Activated CD4-positive, alpha-beta T cell treated with anti-CD3 and anti-CD28 coated beads for 24 hours (primary cell): ENCODE measurements at places on chromosomes 6 and 20.

DNA sequence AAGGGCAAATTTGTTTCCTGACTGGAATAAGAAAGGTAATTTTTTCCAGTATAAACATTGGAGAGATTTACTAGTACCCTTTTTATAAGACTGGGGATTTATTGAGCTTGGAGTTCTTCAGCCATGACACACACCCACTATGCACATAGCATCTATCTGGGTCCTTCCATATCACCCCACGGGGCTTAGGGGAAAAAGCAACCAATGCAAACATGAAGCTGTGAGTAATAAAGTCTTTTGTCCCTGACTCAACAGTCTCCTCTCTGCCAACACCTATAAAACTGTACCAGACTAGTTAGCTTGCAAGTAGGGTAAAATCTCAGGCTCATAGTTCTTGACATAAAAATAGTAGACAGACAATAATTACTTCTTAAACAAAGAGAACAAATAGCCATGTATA lies 23.4 kb downstream of the COL21A1 start:
- DNase-seq: no peak

DNA sequence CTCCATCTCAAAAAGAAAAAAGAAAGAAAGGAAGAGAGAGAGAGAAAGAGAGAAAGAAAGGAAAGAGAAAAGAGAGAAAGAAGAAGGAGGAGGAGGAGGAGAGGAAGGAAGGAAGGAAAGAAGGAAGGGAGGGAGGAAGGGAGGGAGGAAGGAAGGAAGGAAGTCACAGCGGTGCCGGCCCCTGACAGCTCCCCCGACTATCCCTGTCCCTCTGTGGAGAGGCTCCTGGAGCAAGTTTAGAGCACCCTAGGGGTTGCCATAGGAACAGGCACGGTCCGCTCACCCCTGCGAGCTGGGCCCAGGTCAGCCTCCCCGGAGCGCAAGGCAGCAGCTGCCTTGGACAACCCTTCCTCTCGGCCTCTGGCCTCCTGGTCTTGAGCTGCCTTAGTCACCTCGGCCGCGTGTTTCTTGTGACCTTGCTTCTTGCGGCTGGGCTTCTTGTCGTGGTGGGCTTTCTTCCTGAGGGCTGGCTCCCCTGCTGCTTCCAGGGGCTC lies 6.8 kb downstream of the BNIP5 start:
- no peak for DNase-seq

DNA sequence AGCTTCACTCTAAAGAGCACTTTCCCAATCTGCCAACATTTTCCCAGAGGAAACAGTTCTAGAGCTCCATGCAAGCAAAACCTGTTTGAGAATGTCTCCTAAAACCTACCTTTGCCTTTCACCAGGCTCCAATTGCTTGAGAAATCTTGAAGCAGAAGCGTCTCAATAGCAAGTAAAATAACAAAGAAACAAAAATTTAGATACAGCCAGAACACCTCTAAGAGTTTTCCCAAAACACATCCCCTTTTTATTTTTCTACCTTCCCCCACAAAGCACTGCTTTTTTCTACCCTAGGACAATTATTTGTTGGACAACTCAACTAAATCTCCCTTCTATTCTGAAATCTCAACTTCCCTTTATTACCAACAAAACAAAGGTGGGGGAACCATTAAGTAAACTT lies 3.6 kb downstream of the VGLL2 start:
- no peak for DNase-seq

- peak; percentile 27 for DNase-seq
Measured at GRCh38 chr6:2186516-2186915, 58.9 kb downstream of the GMDS start.

DNA sequence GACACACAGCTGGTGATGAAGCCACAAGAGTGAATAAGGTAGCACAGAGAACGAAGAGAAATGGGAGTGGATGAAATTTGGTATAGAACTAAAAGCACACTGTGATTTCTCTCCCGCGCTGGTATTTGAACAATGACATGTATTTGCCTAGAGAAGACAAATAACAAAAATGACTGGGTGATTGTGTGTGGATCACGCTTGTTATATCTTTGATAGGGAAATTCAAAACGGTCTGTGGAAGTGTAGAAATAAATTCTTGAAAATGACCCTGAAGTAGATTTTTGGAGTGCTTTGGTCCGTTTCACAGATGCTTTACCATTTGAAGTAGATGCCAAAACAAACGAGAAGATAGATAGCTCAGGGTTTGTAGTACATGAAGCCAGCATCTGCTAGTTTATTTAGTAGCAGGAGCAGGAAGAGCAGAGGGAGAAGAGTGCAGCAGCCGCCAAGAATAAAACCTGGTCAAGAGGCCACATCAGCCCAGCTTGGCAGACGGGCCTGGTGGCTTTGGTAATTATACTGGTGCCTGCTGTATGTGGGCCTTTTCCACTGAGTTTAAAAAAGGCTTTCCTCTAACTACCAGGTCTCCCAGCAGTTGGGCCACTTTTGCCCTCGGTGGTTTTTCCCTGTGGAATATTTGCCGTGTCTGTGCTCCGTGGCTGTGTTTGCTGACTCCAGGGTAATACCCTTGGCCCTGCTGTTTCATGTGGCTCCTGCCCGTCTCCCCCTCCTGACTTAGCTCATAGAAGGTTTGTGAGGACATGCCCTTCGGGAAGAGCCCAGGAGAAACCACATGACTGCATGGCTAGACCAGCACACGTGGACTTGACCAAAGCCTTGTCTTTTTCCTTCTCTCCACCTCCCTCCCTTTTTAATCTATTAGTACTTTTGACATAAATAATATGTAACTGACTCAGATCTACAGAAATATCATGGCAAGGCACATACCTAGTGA lies 294.0 kb downstream of the SOX4 start:
- no peak for DNase-seq

DNA sequence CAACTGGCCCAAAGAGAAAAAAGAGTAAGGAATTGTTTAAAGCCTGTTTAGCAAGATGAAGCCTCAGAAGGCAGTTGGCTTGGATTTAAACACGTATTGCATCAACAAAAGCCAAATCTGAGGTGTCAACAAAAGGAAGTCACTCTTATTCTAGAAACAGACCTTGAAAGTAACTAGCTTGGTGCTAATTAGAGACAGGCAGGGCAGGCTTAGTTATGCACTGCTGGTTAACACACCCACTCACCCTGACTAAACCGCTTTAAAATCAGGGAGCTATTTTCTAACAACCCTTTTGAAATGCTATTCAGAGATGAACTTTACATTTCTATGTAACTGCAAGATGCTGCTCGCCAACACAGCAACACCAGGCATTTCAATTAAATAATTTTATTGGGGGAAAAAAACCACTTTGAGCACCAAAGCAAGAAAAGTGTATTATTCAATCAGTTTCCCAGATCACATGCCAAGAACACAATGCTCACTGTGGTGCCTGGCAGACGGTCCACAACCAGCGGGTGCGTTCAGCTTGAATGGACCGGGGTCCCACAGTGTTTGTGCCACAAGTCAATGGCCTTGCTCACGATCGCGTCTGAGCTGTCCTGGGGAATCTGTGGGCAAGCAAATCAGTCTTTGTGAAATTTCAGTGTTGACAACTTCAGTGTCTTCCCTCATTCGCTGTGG lies 23.6 kb downstream of the TBC1D7 start:
- no peak for DNase-seq

- no peak for DNase-seq
Measured at GRCh38 chr6:124053315-124053714, 249.7 kb downstream of the NKAIN2 start.

DNA sequence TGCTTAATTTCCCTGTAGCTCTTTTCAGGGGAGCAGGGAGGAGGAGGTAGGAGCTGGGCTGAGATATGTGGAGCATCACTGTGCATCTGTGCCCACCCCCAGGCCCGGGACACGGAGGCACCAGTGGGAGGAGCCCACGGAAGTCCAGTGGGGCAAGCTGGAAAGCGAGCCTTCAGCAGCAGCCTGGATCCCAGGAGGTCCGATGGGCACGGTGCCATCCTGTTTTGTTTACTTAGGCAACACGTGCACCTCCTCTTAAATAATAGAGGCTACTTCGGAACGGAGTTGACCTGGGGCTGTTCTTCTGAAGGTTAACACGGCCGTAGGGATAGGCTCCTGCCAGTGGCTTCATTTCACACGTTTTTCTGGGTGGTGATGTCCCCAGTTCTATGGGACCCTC lies 51.6 kb downstream of the CDH4 start:
- no peak for DNase-seq

DNA sequence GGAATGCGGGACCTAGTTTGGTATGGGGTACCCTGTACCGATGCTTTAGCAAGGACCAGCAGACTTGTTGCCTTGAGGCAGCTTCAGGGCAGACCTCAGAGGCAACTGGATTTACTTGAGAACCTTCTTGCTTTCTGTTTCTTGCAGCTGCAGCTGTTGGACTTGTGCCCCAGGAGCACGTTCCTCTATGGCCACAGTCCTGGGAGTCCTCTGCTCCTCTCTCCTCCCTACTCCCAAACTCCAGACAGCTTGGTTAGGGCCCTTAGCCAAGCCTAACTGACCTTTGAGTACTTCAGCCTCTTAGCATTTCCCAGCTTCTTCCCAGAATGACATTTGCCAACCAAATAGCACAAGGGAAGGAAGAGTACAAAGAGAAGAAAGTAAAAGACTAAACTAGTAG lies 34.7 kb downstream of the GHRH start:
- DNase-seq: no peak

DNA sequence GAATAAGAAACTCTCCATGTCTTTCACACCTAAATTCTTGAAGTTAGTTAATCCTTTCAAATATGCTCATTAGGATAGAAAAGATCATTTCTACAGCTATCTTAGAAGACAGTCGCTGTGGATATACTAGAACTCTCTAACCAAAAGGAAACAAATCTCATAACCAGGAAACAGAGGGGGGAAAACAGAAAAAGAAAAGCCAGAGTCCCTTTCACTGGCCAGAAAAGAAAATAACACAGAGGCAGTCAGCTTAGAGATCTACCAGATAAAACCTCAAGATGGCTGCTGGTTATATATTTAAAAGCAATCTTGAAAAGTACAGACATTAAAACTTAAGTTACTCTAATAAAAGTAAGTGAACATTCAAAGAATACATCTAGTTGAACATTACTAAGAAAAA lies 19.6 kb downstream of the NUP153 start:
- DNase-seq: no peak

- DNase-seq: peak; percentile 52
Measured at GRCh38 chr6:26322645-26323482, 42.1 kb upstream of the BTN3A2 start.

DNA sequence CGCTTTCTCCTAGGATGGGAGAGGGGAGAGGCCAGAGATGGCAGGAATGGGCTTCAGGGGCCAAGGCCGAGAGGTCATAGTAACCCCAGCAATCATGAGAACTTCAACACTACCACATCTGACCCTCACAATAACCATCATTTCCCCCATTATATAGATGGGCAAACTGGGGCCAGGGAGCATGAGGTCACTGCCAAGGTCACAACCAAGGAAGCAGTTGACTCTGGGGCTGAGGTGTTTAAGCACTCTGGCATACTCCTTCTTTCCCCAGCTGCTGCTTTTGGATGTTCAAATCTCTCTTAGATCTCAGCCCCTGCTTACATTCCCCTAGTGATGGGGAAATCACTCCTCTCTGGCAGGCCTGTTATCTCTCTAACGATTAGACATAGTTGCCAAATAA lies 39.6 kb downstream of the CDH22 start:
- no peak for DNase-seq

DNA sequence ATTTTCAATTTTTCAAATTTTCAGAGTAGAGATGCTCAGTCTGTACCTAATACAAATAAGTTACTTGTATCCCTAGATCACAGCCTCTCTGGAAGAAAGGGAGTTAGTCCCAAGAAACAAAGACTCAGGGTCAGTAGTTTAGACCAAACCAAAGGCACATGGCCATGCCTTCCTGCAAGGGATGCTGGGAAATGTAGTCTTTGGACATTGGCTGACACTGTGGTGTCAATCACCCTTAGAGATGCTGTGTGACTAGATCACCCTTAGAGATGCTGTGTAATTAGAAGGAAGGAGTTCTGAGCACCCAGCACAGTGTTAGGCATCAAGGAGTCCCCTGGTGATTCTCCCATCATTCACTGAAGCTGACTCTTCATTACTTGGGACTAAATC lies 202.1 kb downstream of the NFATC2 start:
- no peak for DNase-seq

DNA sequence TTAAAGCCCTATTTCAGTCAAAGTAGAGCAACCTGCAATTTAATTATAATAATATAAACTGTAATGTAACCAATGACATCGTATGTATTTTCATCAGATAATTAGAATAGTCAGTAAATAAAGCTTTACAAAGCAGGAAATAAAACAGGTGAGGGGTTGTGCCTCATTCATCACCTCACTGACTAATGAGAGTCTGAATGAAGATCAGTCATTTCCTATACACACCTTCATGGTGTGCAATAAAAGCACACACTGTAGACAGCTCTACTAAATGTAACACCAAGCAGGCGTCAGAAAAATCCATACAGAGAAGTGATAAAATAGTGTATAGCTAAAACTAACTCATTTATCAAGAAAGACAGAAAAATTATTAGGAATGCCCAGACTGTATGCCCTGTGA lies 105.9 kb downstream of the MAN1A1 start:
- DNase-seq: no peak

DNA sequence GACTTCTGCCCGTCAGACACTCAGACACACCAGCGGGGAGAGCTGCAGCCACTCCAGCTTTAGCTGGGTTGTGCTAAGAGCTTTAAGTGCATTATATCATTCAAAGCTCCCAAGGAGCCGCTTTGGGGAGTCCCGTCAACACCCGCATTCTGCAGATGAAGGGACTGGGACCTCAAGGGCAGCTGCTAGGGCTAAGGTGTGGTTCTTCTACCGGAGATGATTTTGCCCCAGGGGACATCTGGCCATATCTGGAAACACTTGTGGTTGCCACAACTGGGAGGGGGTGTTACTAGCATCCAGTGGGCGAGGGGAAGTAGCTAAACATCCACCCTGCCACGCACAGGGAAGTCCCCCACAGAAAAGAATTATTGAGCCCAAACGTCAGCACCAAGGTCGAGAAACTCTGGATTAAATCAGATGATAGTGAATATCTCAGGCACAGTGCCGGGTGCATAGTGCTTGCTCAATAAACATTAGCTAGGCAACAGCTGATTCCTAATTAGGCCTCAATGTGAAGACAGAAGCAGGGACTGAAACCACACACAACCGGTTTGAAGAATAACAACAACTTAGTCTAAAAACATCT lies 29.6 kb downstream of the PMEPA1 start:
- DNase-seq: no peak

- DNase-seq: no peak
Measured at GRCh38 chr20:21315138-21315537, 12.0 kb downstream of the XRN2 start.

- no peak for DNase-seq
Measured at GRCh38 chr6:82129797-82130196, 117.7 kb downstream of the IBTK start.

GRCh38 chr6:136772685-136773472 lies 19.4 kb downstream of the MAP3K5 start:
- DNase-seq: no peak

- no peak for DNase-seq
Measured at GRCh38 chr20:63454731-63455567, 17.5 kb downstream of the KCNQ2 start.
